ENCODE measurements at places on chromosomes 7 and 10. TPM values are rescaled to one million over a fixed set of nuclear protein-coding genes. Genes with fewer than 3 reads are reported as not detected.

Gene BZW2
- 61.8 TPM for total RNA-seq

Gene ASZ1
- not detected for total RNA-seq

Gene GNA12
- 12.8 TPM for total RNA-seq

Gene POLL
- total RNA-seq: 8.6 TPM

Gene HNRNPH3
- 38.4 TPM for total RNA-seq

Gene AKR1C8
- total RNA-seq: not detected

DNA sequence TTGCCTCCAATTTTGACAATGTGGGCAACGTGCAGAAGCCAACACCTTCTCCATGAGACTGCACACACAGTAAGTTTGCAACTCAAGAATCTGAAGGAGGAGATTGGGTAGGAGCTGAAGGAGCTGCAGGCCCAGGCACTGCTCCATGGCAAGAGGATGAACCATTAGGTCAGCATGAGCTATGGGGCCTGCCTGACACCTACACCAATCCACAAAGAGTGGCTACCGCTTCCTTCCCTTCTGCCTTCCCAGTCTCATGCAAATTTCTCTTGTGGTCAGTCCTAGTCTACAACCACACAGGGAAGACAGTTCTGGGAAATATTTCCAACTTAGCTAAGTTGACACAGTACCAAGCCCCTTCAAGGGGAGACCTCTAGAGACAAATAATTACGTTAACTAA is 142.0 kb upstream of the ADO start:
- no peak for DNase-seq

- no peak for DNase-seq
These were observed 825.7 kb downstream of the TNS3 start for GRCh38 chr7:46756256-46756655.

- DNase-seq: no peak
These were observed 2.9 kb downstream of the BNIP3 start for GRCh38 chr10:131978851-131979250.

DNA sequence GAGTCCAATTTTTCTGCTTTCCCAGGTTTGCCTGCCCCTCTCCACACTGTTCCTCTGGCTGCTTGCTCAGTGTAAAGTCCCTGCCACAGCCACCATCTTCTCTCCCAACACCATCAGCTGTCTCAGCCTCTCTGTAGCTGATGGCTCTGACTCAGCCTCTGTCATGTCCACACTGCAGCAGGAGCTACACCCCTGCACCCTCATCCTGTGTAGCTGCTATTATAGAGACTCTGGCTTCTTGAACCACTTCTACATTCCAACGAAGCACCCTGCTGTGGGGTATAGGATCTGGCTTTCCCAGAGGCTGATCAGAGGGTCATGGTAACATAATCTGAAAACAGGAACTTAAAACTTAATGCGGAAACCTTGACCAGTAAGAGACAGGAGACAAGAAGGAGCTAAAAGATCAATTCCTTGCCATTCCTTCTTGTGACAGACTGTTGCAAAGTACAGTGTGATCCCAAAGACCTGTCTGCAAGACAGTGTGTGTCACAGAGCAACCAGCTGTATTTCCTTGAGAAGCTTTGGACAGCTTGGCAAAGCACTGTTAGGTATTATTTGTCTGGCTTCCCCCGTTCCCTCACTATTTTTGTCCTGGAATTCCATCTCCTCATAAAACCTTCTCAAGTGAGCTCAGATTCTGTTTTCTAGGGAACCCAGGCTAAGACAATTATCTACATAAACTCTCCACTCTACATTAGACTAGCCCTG is 42.3 kb downstream of the NRCAM start:
- peak; percentile 64 for DNase-seq

GRCh38 chr10:132595021-132595420 is 57.4 kb downstream of the INPP5A start:
- no peak for DNase-seq

Measured in bronchial epithelial cell (primary cell).